Airway epithelial cell (primary cell): ENCODE measurements at places on chromosomes 3 and 15. TPM values are rescaled to one million over a fixed set of nuclear protein-coding genes. Genes with fewer than 3 reads are reported as not detected.

Gene ACTC1
- total RNA-seq: not detected in 2 replicates

Gene CAPN3
- total RNA-seq: 1.5 and 1.7 TPM in 2 replicates

Gene RFTN1
- total RNA-seq: 16.0 and 24.4 TPM in 2 replicates

Gene IL12A
- total RNA-seq: 0.05 and 0.21 TPM in 2 replicates

Gene CADM2
- 0.14 and 5.0 TPM in 2 replicates for total RNA-seq

Gene GP5
- total RNA-seq: not detected in 2 replicates

Gene TMEM108
- total RNA-seq: not detected in 2 replicates

Gene FILIP1L
- total RNA-seq: 3.8 and 3.9 TPM in 2 replicates

Gene SKOR1
- 0.19 TPM in 1 of 2 replicates, not detected in the other for total RNA-seq

Gene GOLGA8S
- total RNA-seq: not detected in 2 replicates
